Nucleus accumbens (tissue), 56 donors: ENCODE measurements at places on chromosomes 4 and X.

GRCh38 chr4:108169664-108170063 lies 932 bp upstream of the LEF1 start:
- DNase-seq = no peak

DNA sequence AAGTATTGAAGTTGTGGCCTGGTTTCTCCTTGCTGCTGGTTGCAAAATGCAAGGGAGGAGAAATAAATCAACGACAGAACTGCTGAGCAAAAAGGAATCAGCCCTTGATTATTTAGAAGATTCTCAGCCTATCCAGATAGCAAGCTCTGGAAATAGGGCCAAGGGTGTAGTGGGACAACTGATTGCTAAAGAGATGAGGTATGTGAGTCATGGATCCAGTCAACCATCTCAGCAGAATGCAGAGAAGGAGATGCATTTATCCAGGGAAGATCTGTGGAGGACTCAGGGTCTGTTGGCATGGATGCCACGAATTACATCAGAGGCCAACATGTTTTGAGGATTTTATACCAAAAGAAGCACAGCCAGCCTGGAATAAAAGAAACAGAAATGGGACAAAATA lies 36.7 kb downstream of the FOXR2 start:
- DNase-seq = no peak

GRCh38 chr4:141413366-141413765 lies 192.7 kb downstream of the ZNF330 start:
- no peak for DNase-seq

- no peak for DNase-seq
These were observed 86.3 kb upstream of the BMP2K start for GRCh38 chr4:78689700-78690323.

DNA sequence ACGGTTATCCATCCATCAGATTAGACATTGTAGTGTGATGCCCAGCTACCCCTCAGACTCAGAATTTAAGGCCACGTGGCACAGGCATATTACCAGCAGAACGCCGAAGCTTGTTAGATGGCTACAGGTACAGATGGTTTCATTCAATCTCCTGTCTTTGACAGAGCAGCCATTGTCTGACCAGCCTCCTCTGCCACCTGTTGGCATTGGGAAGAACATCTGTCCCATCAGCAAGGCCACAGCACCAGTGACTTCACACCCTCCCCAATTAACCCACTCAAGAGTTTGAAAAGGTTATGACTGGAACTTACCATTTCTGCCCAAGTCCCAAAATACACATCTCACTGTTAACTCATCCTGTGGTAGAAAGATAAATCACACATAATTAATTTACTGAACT lies 22.0 kb upstream of the PHKA2 start:
- DNase-seq = no peak

- DNase-seq = no peak
These were observed 213.2 kb upstream of the UGT8 start for GRCh38 chr4:114385195-114385985.
